ENCODE measurements at places on chromosomes 4 and X.

DNA sequence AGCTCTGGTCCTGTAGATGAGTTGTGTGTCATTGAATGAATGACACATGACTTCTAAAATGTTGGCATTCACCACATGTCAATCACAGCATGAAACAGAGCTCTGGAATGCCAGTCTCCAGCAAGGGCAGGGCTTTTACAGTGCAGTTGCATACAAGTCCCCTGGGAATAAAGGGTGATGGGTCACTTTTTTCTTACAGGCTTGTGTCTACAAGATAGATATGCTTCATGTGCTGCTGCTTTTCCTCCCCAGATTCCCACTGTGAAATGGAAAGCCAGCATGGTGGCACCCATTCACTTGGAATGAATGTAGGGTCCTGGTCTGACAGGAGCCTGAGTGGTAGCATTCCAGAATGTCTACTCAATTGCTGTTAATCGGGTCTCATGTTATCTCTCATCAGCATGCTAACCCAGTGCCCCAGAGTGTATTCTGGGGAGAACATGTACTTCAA lies 159.1 kb upstream of the KIT start:
- DNase-seq: no peak

GRCh38 chr4:168832763-168833575 lies 177.1 kb downstream of the CBR4 start:
- DNase-seq: no peak

DNA sequence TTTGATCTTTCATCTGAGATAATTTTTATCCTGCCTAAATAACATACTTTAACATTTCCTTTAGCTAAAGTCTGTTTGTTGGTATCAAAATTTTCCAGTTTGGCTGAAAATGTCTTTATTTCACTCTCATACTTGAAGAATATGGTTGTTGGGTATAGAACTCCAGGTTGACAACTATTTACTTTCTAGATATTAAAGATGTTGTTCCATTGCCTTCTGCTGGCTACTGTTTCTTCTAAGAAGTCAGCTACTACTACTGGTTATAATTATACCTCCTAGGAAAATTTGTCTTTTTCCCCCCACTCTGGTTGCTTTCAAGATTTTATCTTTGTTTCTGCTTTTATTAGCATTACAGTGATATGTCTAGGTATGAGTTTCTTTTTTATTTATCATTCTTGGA lies 75.7 kb downstream of the SH3RF1 start:
- no peak for DNase-seq

DNA sequence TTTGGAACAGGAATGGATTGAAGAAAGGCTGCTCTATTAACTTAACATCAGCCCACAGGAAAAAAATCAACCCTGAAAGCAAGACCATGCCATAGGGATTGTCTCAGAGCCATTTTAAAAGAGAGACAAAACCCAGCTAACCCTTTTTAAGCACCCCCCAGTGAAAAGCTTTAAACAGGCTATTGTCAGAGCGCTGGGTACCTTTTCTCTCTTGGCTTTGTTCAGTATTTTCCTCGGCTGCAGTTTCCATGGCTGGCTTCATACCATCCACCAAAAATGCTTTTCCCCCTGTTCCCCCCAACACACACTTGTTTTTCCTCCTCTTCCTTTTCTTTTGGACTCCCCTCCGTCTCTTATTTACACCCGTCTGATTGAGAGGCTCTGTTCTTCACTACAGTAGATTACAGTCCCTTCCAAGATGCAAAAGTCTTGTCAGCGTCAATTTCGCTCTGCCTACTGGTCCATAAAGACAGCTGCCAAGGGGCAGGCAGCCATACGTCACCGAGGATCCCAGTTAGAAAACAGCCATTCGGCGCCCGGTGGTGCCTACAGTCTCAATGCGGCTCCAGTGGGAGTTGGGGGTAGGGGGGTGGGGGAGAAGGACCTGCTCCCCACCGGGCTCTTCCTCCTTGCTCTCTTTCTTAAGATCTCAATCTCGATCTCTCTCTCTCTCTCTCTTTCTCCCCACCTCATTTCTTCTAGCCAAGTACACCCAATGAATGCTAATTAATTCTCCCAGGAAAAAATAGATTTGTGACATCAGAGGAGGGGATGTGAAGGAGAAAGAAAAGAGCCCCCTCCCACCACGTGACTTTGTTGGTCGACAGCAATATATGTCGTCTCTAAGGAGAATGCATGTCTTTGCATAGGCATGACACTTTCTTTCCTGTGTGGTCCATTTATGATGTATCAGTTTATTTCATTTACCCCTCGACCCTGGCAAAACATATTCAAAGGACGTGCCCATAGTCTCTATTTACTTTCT lies at the start of gene GPM6B:
Gene GPM6B (minus strand): TSS at position 451 of the 985 bp plus-strand sequence. CDS start 189 bp downstream, at position 262.
- peak; percentile 7 for DNase-seq

DNA sequence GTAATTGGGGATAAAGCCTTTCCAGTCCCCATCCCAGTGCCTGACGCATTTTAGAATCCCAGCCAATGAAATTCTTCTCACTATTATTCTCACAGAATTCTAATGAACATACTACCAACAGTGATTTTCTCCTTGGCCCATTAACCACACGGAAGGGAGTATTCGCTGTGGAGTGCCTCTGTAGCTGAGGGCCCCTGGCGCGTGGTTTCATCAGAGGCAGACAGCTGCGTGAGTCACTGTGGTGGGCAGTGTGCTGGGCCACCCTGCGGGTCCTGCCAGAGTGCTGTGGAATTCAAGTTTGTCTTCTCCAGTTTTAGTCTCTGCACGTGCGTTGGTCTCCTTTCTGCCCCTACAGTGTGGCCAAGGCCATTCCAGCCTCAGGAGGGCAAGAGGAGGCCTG lies 335.4 kb upstream of the FAT1 start:
- no peak for DNase-seq

DNA sequence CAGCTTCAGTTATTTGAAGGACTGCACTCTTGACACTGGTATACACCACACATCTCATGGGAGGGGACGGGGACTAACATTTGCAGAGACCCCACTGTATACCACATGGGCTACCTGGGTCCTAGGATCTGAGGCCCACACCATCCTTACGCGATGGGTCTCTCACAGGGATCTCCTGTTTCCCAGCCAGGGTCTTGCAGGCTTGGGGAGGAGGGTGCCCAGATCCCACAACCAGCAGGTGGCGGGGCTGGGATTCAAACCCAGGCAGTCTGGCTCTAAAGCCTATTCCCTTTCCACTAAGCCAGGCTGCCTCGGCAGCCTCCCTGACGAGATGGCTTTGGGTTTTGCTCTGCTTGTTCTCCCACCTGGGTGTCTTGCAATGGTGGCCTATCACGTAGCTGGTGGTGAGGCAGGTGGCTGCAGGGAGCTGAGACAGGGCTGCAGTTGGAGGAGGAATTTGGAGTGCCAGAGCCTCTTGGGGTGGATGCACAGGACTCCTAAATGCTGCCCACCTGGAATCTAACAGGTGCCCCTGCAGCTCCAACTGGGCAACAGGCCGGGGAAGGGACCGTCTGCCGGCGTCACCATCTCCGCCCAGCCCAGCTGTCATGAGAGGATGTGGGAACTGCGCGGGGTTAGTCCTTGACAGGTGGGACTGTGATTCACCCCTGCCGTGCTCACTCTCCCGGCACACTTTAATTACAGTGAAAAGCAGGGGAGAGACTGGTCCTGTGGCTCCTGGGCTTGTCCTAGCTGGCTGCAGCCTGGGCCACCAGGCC lies 110.7 kb downstream of the PSAPL1 start:
- peak; percentile 91 for DNase-seq

DNA sequence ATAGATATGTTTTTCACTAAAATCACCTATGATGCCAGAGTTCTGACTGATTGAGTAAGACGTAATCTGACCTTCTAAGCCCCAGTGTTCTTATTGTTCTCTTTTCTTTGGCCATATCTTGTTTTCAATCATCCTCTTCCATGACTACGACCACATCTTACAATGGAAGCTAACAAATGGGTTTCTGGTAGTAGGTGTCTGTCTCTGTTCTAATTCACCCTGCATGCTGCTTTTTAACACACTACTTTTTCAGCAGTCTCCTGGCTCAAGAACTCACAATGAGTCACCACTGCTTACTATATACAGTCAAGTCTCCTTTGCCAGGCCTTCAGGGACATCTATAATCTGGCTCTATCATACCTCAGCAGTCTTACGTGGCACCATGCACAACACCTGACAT lies 146.1 kb downstream of the NEXMIF start:
- DNase-seq: no peak

DNA sequence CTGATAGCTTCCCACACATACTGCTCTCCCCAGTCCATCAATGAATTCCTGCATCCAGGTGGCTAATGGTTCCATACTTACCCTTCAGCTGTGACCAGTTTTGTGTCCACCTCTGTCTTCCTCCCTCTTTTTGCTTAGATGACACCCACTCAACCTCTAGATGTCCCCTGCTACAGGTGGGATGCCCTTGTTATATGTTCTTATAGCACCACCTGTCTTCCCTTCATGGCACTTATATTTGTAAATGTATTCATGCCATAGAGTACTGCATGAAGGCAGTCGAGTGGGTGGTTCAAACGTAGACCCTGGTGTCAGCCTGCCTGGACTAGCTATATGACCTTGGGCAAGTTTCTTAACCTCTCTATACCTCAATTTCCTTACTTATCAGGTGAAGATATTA lies 6.5 kb upstream of the USP46 start:
- DNase-seq: no peak

- no peak for DNase-seq
Observed at GRCh38 chrX:19089555-19090040, 32.7 kb downstream of the ADGRG2 start.

GRCh38 chrX:41542135-41542534 lies 95.0 kb downstream of the NYX start:
- no peak for DNase-seq

- no peak for DNase-seq
Observed at GRCh38 chrX:105658136-105658535, 164.2 kb upstream of the NRK start.

GRCh38 chr4:76426272-76426671 lies 5.3 kb upstream of the CCDC158 start:
- no peak for DNase-seq

DNA sequence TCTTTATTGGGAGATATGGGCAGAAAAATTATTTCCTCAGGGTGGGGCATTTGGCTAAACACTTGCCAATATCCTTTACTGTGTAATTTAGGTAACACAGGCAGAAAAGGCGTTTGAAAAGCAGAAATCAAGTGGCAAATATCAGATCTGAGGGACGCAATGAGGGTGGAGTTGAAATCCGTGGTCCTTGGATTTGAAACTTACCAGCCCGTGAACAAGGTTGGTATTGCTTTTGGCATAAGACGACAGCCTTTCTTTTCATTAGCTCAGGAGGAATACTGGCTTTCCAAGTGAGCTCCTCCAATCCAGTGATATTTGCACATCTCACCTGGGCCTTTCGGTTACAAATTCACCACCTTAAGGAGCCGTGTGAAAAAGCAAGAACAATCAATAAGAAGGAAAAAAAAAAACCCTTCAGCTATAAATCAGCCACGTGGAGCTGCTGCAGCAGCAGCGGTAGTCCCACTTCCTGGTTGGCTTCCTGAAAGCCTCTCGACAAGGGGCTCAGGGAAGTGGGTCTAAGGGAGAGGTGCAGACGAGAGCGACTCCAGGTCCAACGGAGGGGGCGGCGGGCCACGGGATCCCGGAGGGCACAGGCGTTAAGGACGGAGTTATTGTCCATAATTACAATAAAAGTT lies 734 bp upstream of the GALNT7 start:
- DNase-seq: no peak

GRCh38 chr4:111880116-111880515 lies 265.1 kb upstream of the FAM241A start:
- DNase-seq: no peak

GRCh38 chr4:148510211-148510610 lies 68.0 kb upstream of the NR3C2 start:
- DNase-seq: no peak

GRCh38 chr4:180641495-180641894 lies 1601.7 kb upstream of the TENM3 start:
- DNase-seq: no peak

GRCh38 chrX:1462596-1463251 lies 10.0 kb upstream of the ASMTL start:
- no peak for DNase-seq

- DNase-seq: no peak
Observed at GRCh38 chrX:147733369-147733768, 178.3 kb upstream of the FMR1 start.

GRCh38 chr4:19615086-19615689 lies 636.5 kb upstream of the SLIT2 start:
- DNase-seq: no peak

DNA sequence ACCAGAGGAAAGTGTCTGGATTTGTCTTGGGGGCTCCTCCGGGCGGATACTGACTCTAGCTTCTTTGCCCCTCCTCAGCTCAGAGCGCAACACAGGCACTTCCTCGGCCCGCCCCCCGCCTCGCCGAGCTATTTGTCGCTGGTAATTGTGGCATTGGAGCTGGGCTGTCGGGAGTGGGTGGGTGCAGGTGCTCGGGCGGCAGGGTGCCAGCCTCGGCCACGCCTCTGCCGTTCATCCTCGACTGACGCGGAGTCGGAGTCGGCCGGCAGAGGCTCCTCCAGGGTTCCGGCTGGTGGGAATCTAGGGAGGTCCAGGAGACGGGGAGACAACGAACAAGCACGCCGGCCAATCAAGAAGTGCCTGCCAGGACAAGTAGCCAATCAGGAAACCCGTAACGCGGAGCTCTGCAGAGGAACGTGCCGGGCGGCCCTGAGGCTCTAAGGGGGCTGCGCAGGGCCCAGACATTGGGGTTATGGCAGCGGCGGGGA lies 3.9 kb upstream of the SYN1 start:
- peak; percentile 78 for DNase-seq

DNA sequence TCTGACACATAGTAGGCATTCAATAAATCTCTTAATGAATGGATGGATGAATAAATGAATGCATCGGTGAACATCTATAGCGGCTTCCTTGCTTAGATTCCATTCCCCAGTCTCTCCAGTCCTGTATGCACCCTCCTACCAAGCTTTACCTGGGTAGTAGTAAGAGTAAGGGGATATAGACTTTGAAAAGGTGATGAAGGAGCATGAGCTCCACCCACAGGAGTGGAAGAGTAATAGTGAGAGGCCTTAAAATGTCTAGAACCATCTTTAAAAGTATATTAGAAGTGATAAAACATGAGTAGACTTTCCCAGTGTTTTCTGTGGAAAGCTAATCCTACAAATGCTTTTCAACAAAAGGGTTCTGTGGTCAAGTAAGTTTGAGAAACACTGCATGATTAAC lies 35.5 kb upstream of the GPC3 start:
- peak; percentile 21 for DNase-seq

GRCh38 chr4:92634882-92635281 lies 331.1 kb downstream of the GRID2 start:
- DNase-seq: no peak

GRCh38 chrX:134171661-134172587 lies 65.1 kb upstream of the CCDC160 start:
- DNase-seq: peak; percentile 1

- no peak for DNase-seq
Observed at GRCh38 chrX:53445977-53446376, 11.8 kb upstream of the HSD17B10 start.

DNA sequence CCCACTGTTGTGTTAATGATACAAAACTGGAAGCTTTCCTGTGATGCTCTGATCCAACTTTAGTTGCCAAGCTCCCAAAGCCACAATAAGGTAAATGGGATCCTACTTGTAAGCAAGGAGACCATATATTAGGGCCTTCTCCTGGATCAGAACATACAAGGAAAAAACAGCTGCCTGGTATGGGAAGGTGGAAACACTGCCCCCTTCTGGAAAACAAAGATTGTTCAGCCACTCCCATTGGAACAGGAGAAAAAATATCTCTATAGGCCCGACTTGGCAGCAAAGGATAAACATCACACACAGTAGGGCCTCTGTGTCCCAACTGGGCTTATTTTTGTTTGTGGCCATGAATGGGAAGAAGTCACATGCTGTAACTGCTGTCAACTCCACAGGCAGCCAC lies 166.5 kb downstream of the TBX22 start:
- no peak for DNase-seq

- DNase-seq: no peak
Observed at GRCh38 chrX:70618467-70618866, 173.8 kb downstream of the DLG3 start.
